ENCODE measurements at places on chromosomes 6 and 20. TPM values are rescaled to one million over a fixed set of nuclear protein-coding genes. Genes with fewer than 3 reads are reported as not detected.

The MCCD1 gene
- total RNA-seq, result not detected

The BNIP5 gene
- not detected for total RNA-seq

The PDE10A gene
- 1.9 TPM for total RNA-seq

The SLC16A10 gene
- total RNA-seq, result not detected

The SLC23A2 gene
- total RNA-seq, result 20.5 TPM

The TGM3 gene
- not detected for total RNA-seq

The NFATC2 gene
- 0.60 TPM for total RNA-seq

The FKBP1A gene
- 160 TPM for total RNA-seq

The RAB23 gene
- total RNA-seq, result 16.5 TPM

The ID4 gene
- 43.5 TPM for total RNA-seq

The VSX1 gene
- not detected for total RNA-seq

The ENPP5 gene
- total RNA-seq, result 0.08 TPM

The TRIM10 gene
- not detected for total RNA-seq

The PI16 gene
- under 0.01 TPM for total RNA-seq

The ZC3H12D gene
- total RNA-seq, result not detected

The RSPO4 gene
- not detected for total RNA-seq

The SLC35D3 gene
- total RNA-seq, result not detected

The ZFAND3 gene
- 26.5 TPM for total RNA-seq

The BMP7 gene
- under 0.01 TPM for total RNA-seq

The GGTLC1 gene
- not detected for total RNA-seq

The TINAG gene
- total RNA-seq, result not detected

The SLC22A3 gene
- 13.5 TPM for total RNA-seq

The SLC22A23 gene
- total RNA-seq, result 25.2 TPM

The TRAPPC3L gene
- total RNA-seq, result not detected

The RAB44 gene
- total RNA-seq, result not detected

The IL17A gene
- not detected for total RNA-seq

All from smooth muscle cell of the coronary artery (primary cell).